ENCODE measurements at places on chromosomes 5 and 9.

GRCh38 chr5:167851416-167851815 is 440.0 kb upstream of the WWC1 start:
- DNase-seq: no peak

GRCh38 chr5:14598225-14598624 is 16.6 kb downstream of the OTULINL start:
- DNase-seq: no peak

- no peak for DNase-seq
Observed at GRCh38 chr5:102789469-102789868, 34.4 kb downstream of the PAM start.

GRCh38 chr5:119304439-119305211 is 51.2 kb upstream of the TNFAIP8 start:
- DNase-seq: no peak

All from NCI-H1048 (cell line).